Aorta (tissue), 5 donors: ENCODE measurements at places on chromosomes 2 and 18. TPM values are rescaled to one million over a fixed set of nuclear protein-coding genes. Genes with fewer than 3 reads are reported as not detected.

DNA sequence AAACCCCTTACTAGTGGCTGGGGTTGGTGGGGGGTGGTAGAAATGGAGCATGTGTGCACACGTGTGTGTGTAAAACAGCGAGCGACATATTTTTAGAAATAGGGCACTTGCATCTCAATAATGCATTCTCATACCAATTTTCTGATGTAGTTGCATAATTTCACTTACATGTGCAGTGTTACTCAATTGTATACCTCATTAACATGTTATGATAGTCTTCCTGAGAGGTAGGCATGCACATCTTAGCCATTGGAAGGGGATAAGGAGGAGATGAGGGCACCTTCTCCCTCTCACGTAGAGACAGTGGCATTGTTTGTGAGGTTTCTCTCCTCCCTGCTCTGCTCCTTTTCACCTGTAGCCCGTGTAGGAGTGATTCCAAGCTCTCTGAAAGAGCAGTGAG, 44.6 kb upstream of the RND3 start:
- no peaks in the 10 kb centered on the region for H3K36me3 ChIP-seq
- H3K27ac ChIP-seq, result no peak overlapping the region
- no peaks in the 10 kb centered on the region for H3K27me3 ChIP-seq
- no peak for DNase-seq
- H3K4me1 ChIP-seq, result no peaks in the 10 kb centered on the region

DNA sequence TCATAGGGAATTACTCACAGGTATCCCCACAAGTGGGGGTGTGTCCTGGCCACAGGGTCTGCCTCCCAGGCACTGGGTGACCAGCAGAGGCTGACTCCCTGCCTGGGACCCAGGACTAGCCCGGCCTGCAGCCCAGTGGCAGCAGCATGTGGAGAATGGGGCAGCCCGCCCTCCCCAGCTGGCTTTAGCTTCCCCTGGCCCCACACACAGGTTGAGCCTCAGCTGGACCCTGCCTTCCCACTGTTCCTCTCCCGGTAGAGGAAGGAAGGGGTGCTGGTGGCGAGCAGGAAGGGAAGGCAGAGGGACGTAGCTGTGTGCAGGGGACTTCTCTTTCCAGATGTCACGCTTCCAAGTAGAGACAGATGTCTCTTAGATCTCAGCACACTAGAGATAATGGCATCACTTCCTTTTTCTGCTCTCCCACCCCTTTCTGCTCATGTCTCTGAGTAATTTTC, 51.4 kb downstream of the EMILIN2 start:
- no peak overlapping the region for H3K27ac ChIP-seq
- H3K27me3 ChIP-seq, result no peaks in the 10 kb centered on the region
- no peak for DNase-seq

ADCYAP1 gene
- total RNA-seq, result 6.5 TPM

GRCh38 chr18:36350839-36351469, 53.4 kb downstream of the FHOD3 start:
- no peaks in the 10 kb centered on the region for H3K36me3 ChIP-seq
- no peaks in the 10 kb centered on the region for H3K27me3 ChIP-seq
- H3K4me3 ChIP-seq, result no peak overlapping the region
- no peak for DNase-seq

C18orf54 gene
- 2.3 TPM for total RNA-seq

DNA sequence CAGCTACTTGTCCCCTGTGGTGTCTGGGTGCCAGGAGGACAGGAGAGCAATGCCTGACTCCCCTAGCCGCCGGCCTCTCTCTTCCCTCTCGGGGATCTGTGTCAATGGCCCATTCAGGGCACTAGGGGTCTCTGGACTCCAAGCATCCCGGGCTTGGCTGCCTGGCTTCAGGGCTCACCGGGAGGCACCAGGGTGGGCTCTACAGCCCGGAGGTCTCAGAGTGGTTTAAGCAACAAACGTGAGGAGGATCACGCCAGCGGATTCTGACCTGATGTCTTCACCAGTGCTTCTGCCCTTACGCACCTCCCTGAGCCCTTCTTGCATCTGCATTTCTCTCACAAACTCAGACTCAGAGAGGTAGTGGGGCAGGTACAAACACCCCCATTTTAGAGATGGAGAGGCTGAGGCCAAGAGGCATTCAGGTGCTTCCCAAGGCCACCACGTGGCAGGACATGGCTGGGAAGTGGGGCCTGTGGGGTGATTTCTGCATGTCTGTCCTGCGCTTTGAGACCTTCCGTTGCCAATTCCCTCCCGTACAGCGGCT, 243.0 kb downstream of the CELF4 start:
- H3K27ac ChIP-seq, result no peak overlapping the region
- no peaks in the 10 kb centered on the region for H3K27me3 ChIP-seq
- H3K4me1 ChIP-seq, result no peaks in the 10 kb centered on the region
- no peaks in the 10 kb centered on the region for H3K36me3 ChIP-seq
- no peak for DNase-seq

MC4R gene
- total RNA-seq, result not detected

CIDEA gene
- total RNA-seq, result 0.57 TPM

DNA sequence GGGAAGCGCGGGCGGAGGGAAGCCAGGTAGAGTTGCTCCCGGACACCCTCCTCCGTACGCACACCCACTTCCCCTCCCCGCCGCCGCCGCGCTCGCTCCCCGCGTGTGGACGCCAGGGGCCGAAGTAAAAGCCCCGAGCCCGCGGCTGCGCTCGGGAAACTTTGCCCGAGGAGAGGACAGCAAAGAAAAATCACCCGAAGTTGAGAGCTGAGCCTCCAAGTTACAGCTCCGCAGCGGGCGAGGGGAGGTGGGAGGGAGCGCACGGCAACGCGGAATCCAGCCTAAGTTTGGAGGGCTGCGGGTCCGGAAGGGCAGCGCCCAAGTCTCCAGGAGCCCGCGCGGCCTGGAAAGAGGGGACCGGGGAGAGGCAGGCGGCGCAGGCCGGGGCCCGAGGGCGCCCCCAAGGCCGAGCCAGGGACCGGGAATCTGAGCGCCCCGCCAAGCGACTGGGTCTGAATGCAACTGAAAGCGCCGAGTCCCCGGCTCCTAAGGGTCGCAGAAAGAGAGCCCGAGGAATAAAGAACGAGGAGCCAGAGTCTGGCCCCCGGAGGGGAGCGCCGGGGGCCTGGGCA, 706 bp upstream of the BCL11A start:
- peak overlapping the region; percentile 58 for H3K4me3 ChIP-seq
- no peak overlapping the region for H3K27ac ChIP-seq
- H3K36me3 ChIP-seq, result no peaks in the 10 kb centered on the region
- H3K4me1 ChIP-seq, result no peaks in the 10 kb centered on the region
- no peaks in the 10 kb centered on the region for H3K27me3 ChIP-seq

CROCC2 gene
- total RNA-seq, result 0.45 TPM

DNA sequence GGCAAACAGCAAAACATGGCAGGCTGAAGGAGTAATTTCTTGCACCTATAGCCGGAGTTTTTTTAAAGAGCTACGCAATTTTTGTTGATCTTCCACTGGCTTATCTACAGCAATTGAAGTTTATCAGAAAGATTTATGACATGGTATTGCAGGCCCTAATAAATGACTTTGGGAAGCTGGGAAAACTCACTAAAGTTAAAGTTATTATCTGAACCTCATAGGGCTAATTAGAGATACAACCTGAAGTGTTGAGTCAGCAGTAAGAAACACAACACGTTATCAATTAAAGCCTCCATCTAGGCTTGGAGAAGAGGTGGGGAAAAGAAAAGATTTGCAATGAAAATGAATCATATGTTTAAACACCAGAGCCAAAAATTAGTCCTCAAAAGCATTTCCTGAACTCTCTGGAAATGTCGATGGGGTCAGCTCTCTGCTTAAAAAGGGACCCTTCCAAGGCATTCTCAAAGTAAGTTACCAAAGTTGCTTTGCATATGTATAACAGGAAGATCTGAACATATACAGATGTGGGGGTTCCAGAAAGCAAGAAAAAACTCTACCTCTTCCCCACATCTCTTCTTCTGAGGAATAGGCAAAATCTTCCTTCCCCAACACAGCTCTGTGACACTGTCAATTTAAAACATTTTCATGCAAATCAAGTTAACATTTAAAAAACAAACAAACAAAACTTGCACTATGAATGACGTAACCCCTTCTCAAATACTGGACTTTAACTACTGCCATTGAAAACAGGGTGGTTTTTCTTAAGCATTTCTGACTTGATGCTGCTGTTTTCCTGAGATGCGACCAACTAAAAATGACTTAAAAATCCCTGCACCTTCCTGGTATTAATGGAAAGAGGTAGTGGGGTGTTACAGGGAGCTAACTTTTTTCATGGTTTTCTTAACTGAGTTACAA, 915.6 kb downstream of the NRXN1 start:
- no peaks in the 10 kb centered on the region for H3K4me1 ChIP-seq
- no peaks in the 10 kb centered on the region for H3K36me3 ChIP-seq
- no peak overlapping the region for H3K27ac ChIP-seq
- no peaks in the 10 kb centered on the region for H3K27me3 ChIP-seq
- DNase-seq, result no peak
- no peak overlapping the region for H3K4me3 ChIP-seq

GRCh38 chr2:169365029-169365480, 2.7 kb upstream of the LRP2 start:
- H3K4me1 ChIP-seq, result no peaks in the 10 kb centered on the region
- no peak overlapping the region for H3K27ac ChIP-seq
- H3K27me3 ChIP-seq, result no peaks in the 10 kb centered on the region
- DNase-seq, result no peak
- no peaks in the 10 kb centered on the region for H3K36me3 ChIP-seq

GRCh38 chr2:103165836-103166235, 404.0 kb downstream of the TMEM182 start:
- H3K36me3 ChIP-seq, result no peaks in the 10 kb centered on the region
- H3K27me3 ChIP-seq, result no peaks in the 10 kb centered on the region
- H3K4me3 ChIP-seq, result no peak overlapping the region

- no peak overlapping the region for H3K27ac ChIP-seq
- H3K36me3 ChIP-seq, result no peaks in the 10 kb centered on the region
- no peak overlapping the region for H3K4me3 ChIP-seq
- DNase-seq, result no peak
- no peaks in the 10 kb centered on the region for H3K4me1 ChIP-seq
- no peaks in the 10 kb centered on the region for H3K27me3 ChIP-seq
Measured at GRCh38 chr2:210269148-210269547, 43.9 kb upstream of the ACADL start.

DNA sequence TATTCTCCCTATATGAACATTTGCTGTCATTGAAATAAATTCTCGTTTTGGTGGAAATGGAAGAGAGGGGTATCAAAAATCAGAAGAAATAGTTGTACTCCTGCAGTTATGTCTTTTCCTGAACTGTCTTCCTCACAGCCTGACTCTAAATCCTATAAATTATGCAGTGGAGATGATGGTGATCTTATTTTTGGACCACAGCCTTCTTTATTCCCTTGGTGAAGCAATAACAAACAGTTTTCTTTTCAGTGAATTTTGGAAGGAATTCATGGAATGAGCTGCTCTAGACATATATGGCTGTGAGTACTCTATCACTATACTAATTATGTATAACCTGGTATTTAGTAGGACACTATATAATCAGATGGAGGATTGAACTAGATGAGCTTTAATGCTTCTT, 1.7 kb upstream of the SLC25A12 start:
- H3K36me3 ChIP-seq, result no peaks in the 10 kb centered on the region

- no peak overlapping the region for H3K4me3 ChIP-seq
- no peaks in the 10 kb centered on the region for H3K27me3 ChIP-seq
- DNase-seq, result no peak
- H3K4me1 ChIP-seq, result no peaks in the 10 kb centered on the region
Measured at GRCh38 chr18:13222856-13223281, 4.3 kb downstream of the LDLRAD4 start.

- peaks cover 2% of the 10 kb centered on the region for H3K27me3 ChIP-seq
- H3K36me3 ChIP-seq, result no peaks in the 10 kb centered on the region
- no peak overlapping the region for H3K27ac ChIP-seq
- H3K4me3 ChIP-seq, result no peak overlapping the region
Measured at GRCh38 chr2:78992807-78993517, 32.5 kb upstream of the REG3G start.

GRCh38 chr2:201909961-201910361, 103.6 kb downstream of the CDK15 start:
- no peak for DNase-seq
- H3K4me3 ChIP-seq, result no peak overlapping the region
- no peaks in the 10 kb centered on the region for H3K4me1 ChIP-seq
- H3K36me3 ChIP-seq, result no peaks in the 10 kb centered on the region
- H3K27ac ChIP-seq, result no peak overlapping the region

DNA sequence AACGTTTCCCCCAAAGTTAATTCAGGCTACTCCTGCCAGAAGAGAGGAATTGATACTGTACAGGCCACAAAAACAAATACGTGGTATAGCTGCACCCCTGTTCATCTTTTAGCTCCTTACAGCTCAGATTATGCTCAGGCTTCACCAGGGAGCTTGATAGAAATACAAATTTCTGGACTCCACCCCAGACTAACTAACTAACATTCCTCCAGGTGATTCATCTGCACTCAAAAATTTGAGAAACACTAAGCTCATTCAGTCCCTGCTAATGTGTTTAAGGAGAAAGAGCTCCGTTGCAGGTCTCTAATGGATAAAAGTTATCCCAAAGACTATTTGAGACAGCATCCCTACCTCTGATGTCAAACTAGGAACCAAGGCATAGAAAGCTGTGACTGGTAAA, 36.8 kb upstream of the UNC80 start:
- H3K4me3 ChIP-seq, result no peak overlapping the region
- no peaks in the 10 kb centered on the region for H3K27me3 ChIP-seq
- H3K36me3 ChIP-seq, result peaks cover 3% of the 10 kb centered on the region
- DNase-seq, result no peak
- H3K27ac ChIP-seq, result no peak overlapping the region

- no peaks in the 10 kb centered on the region for H3K4me1 ChIP-seq
- no peak overlapping the region for H3K4me3 ChIP-seq
- no peaks in the 10 kb centered on the region for H3K27me3 ChIP-seq
- H3K27ac ChIP-seq, result no peak overlapping the region
- no peaks in the 10 kb centered on the region for H3K36me3 ChIP-seq
- DNase-seq, result no peak
Measured at GRCh38 chr2:133599211-133599803, 31.0 kb upstream of the NCKAP5 start.

DNA sequence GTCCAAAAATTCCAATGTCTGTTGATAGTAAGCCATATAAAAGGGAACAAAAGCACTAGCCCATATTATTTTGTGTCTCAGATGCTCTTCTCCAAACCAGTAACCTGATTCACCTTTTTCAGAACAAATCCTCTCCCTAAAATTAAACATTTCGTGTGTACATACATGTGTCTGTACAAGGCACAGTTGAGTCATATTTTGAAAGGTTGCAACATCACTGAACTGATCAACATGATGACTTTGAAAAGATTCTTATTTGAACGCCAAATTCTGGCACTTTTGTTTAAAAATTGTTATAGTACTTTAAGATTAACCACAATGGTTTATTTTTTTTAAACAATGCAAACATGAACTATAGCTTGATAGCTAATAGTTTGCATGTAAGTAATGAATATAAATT, 102.5 kb downstream of the RIT2 start:
- no peak overlapping the region for H3K27ac ChIP-seq
- H3K4me3 ChIP-seq, result no peak overlapping the region
- H3K27me3 ChIP-seq, result no peaks in the 10 kb centered on the region
- no peak for DNase-seq
- no peaks in the 10 kb centered on the region for H3K4me1 ChIP-seq

DNA sequence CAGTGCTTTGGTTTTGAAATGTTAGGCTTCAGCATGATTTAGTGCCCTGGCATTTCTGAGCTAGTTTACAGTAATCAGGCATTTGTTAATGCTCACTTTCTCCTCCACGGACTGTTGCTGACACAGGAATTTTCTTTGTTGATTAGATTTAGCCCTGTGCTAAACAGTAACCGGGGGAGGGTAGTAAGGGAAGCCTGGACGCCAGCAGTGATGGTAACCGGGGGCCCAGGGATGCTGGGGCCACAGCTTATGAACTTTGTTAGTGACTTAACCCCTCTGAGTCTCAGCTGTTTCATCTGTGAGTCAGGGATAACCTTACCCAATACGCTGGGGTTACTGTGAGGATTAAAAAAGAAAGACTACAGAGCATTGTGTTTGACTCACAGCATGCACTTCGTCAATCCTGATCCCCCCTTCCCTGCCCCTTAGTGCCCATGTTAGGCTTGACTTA, 33.5 kb downstream of the KLHL29 start:
- H3K36me3 ChIP-seq, result no peaks in the 10 kb centered on the region
- H3K27ac ChIP-seq, result no peak overlapping the region
- H3K27me3 ChIP-seq, result no peaks in the 10 kb centered on the region
- DNase-seq, result no peak
